ENCODE measurements at places on chromosomes 1 and 21.

- DNase-seq: no peak
Measured at GRCh38 chr1:27863538-27863915, 8.8 kb upstream of the THEMIS2 start.

DNA sequence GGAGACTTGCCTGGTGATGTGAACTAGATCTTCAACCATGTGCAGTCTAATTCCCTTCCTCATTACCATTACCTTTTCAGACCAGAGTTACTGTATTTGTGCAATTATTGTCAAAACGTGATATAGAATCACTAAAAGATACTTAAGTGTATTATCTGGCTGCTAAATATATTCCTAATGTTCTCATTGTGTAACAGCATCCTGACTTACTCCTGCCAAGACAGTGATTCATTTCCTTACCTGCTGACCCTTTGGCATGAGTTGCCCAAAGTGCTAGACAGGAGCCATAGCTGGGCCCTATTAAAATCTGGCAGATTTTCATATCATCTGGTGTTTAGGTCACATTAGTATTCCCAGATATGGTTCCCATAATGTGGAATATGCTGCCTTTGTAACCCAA lies 598.3 kb upstream of the CAMK1G start:
- no peak for DNase-seq

GRCh38 chr1:8721679-8722324 lies 95.6 kb downstream of the RERE start:
- no peak for DNase-seq

DNA sequence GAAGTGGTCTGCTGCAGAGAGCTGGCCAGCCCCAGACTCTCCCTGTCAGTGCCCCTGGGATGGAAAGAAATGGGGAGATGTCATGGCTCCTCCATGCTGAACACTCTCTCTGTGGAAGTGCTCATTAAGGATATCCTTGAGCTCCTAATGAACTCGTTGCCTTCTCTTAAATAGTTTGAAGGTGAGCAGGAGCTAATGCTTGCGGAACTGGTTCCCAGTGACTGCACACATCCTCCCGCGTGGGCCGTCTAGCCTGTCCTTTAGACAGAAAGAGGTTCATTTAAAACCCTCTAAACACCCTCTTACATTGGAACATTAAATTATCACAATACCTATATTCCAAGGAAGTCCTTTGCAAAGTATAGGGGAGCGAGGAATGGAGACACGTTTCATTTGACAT lies 5.9 kb upstream of the WDR64 start:
- no peak for DNase-seq

GRCh38 chr1:209062863-209063262 lies 520.7 kb upstream of the CAMK1G start:
- no peak for DNase-seq

GRCh38 chr21:18913914-18914313 lies 510.3 kb upstream of the TMPRSS15 start:
- no peak for DNase-seq

DNA sequence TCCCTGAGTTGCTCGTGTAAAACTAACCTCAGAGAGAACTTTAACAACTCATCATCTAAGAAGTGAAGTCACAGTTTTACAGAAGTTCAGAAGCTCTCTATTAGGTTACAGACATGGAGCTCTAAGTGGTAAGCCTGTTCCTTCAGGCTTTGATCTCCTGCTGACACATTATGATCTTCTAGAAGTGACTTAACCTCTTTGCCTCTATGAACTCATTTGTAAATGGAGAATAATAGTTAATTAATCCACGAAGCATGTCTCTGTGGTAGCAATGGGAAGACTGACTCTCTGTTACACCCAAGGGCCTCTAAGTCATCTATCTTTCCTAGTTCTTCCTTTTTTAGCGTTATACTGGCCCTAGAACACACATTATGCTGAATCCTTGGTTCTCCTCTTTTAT lies 157.9 kb upstream of the NRIP1 start:
- DNase-seq: peak; percentile 23

DNA sequence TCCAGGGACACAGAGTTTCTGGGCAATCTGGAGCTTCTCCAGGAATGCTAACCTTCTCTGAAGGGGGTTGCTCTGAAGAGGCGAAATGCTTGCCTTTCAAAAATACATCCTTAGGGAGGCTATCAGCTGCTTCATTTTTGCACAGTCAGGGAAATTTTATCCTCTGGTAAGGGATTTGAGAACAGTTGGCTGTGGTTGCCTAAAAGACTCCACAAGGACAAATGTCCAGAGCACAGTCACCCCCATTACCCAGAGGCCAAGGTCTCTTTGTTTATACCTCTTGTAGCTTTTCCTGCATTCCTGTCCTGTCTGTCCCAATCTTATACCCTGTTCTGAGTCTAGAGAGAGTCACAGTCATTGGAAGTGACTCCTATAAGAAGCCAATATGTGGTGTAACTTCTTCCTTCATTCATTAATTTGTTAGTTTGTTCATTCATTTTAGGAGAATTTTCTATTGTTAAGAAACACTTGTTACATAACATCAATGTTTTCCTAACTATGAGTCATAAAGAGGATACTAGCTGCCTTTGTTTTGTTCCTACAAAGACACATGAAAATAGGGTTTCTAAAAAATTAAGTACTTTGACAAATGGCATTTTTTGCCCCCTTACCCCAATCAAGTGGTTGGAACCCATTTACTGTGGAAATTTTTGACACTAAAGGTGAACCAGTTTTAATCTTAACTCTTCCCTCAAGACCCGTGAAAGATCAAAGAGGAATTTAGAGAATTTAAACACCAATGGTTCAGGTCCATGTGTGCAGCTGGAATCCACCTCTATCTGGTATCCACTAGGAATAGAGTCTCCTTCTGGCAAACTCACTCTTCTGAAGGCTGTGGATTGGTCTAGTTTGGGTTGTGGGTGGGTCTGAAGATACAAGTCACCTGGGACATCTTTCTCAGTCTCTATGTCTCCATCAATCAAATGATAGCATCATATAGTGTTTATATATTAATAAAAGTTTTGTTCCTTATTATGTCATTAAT lies 47.1 kb downstream of the GPR88 start:
- DNase-seq: peak; percentile 42

GRCh38 chr21:31137960-31138359 lies 99.7 kb upstream of the KRTAP19-8 start:
- DNase-seq: no peak

DNA sequence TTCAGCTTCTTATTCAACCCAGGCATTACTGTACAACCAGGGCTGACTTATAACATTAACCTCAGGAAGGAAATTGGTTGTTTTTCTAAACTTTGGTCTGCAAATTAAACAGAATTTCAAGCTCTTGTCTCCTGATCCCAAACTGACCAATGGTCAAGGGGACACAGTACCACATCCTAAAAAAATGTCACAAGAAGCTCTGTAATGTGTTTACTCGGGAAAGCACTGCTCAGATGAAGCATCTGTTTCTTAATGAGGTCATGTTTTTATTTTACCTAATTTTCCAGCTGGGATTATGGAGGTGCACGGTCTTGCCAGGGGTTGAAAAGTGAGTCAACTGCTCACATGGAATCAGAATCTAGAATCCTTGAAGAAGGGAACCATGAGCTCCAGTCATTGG lies 18.7 kb downstream of the ADAMTS5 start:
- peak; percentile 50 for DNase-seq

- DNase-seq: peak; percentile 39
Measured at GRCh38 chr1:71587961-71588360, 507.1 kb upstream of the ZRANB2 start.

GRCh38 chr21:38814126-38815059 lies 8.7 kb downstream of the ETS2 start:
- DNase-seq: no peak

Measured in EH (cell line).